Cortex of kidney (tissue), 1 donor: ENCODE measurements at places on chromosomes 5 and 9.

GRCh38 chr9:121839726-121840500, 188.5 kb downstream of the DAB2IP start:
- DNase-seq = no peak

GRCh38 chr5:141508440-141508797, 19.5 kb downstream of the PCDHGC5 start:
- no peak for DNase-seq

- DNase-seq = peak; percentile 98
Observed at GRCh38 chr5:6712577-6713273, 507 bp upstream of the TENT4A start.

GRCh38 chr9:91177661-91178280, 183.9 kb downstream of the AUH start:
- no peak for DNase-seq

DNA sequence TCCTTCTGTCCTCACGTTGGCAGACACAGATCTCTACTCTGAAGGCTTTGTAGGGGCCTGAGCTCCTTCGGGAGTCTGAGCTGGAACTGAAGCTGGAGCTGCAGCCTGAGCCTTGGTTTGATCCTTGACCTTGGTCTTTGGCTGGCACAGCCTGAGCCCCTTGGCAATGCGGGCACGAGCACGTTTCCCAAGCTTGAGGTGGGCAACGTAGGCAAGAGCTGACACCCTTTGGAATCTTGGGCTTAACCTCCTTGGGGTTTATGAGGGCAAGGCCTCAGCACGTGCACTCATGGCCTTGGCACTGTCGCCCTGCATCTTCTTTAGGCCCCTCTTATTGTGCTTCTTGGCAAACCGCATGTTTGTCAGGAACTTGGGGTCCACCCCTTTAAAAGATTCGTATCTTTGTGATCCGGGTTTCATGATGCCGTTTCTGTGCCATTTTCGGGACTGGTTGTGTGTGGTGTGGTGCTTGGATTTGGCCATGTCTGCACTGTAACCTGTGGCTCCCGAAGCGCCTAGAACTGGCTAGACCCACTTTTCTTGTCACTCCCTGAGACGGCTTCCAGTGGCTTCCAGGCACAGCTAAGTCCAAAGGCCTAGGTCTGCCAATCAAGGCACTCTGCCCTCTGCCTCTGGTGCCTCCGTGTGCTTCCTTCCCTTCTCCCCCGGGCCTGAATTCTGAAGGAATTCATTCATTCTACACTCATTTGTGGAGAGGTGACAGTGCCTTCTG, 1.4 kb downstream of the SUSD1 start:
- no peak for DNase-seq

- no peak for DNase-seq
Observed at GRCh38 chr5:166031926-166032325, 2259.5 kb upstream of the WWC1 start.

DNA sequence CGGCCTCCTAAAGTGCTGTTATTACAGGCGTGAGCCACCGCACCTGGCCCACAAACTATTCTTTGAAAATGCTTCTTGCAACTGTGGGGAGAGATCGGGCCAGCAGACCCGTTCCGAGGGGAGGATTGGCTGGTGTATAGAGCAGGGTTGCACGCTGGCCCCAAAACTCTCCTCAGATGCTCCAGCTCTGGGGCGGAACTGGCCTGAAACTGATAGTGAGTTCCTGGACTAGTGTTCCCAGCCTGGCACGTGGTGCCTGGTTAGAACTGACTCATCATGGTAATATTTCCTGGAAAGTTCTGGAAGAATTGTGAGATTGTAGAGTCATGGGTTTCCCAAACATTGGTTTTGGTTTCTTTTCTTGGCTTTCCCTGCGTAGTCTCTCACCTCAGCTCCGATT, 120.5 kb downstream of the FBXL7 start:
- no peak for DNase-seq

DNA sequence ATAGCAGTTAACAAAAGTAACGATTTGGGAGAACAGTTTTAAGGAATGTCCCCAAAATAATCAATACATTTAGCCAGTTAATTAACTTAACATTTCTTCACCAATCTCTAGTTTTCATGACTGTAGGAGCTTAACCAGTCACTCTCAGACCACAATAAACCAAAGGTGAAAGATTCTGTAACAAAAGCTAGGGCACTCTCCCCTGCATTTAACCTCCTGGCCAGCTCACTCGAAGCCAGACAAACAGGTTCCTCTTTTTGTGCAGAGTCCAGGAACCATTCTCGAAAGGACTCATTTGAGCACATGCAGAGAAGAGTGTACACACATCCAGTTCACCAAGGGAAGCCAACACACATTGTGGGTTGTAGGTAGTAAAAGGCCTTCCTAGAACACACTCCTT, 6.5 kb downstream of the IL7R start:
- no peak for DNase-seq

DNA sequence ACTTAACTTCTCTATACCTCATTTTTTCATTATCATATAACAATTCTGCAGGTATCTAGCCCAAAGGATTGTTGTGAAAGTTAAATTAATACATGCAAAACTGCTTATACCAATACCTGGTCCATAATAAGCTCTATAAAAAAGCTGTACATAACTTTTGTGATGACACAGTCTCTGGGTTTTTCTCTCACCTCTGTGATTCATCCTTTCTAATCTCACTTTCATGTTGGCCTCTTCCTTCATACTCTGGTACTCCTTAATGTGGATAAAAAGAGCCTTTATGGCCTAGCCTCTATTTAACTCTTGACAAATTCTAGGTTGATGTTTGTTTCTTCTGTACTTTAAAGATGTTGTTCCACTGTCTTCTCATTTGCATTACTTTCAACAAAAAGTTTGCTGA, 162.9 kb upstream of the ACOT12 start:
- DNase-seq = no peak

- no peak for DNase-seq
Observed at GRCh38 chr5:71892641-71893365, 173.7 kb downstream of the CARTPT start.

GRCh38 chr5:68545636-68546295, 330.2 kb downstream of the PIK3R1 start:
- no peak for DNase-seq

DNA sequence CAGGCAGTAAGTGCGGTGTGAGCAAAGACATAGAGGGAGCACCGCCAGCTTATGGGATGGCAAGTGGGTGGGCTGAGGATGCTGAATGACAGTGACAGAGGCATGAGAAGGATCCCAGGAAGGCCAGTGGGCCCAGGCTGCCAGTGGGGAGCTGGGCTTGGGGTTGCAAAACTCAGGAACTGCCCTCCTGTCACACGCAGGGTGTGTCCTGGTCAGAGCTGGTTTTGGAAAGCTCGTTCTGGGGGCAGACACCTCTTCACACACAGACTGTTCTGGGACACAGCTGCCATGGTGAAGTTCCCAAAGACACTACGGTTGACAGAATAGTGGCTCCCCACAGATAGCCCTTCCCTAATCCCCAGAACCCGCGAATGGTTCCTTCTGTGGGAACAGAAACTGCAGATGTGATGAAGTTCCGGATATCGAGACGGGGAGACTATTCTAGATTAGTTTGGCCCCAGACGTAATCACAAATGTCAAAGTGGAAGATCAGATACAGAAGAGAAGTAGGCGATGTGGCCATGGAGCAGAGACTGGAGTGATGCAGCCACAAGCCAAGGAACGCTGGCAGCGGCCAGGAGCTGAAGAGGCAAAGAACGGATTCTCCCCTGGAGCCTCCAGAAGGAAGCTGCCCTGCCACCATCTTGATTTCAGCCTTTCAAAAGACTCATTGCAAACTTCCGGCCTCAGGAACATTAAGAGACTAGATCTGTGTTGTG, 159.0 kb downstream of the COL23A1 start:
- DNase-seq = no peak

DNA sequence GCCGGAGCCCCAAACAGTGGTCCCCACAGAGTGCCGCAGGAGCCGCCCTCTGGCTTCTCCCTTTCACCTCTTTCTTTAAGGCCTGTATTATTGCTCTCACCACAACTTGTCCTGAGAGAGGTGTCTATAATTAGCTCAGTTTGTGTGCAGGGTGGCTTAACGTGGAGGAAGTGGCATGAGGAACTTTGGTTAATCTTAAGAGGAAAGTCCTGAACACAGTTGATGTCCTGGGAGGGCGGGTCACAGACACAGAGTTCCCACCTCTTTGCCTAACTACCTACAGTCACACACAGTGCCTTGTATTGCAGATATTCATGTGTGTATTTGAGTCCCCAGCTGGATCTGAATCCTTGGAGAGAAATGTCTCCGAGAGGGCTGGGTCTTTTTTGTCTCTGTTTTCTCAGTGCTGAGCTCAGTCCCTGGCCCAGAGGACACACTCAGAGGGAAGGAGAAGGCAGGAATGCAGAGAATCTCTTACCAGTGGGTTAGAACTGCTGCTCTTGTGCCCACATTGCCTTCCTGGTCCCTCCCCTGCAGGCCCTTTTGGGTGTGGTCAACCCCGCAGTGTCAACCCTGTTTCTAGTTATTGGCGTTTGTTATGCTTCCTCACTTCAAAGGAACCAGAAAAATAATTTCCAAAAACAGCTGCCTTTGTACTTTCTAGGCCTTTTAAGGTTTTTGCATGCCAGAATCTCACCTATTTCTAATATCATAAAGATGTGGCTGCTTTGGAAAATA, 392.5 kb downstream of the KDM4C start:
- no peak for DNase-seq

GRCh38 chr5:14118551-14119320, 24.4 kb upstream of the TRIO start:
- no peak for DNase-seq

GRCh38 chr5:63768221-63768620, 194.0 kb downstream of the HTR1A start:
- DNase-seq = no peak

DNA sequence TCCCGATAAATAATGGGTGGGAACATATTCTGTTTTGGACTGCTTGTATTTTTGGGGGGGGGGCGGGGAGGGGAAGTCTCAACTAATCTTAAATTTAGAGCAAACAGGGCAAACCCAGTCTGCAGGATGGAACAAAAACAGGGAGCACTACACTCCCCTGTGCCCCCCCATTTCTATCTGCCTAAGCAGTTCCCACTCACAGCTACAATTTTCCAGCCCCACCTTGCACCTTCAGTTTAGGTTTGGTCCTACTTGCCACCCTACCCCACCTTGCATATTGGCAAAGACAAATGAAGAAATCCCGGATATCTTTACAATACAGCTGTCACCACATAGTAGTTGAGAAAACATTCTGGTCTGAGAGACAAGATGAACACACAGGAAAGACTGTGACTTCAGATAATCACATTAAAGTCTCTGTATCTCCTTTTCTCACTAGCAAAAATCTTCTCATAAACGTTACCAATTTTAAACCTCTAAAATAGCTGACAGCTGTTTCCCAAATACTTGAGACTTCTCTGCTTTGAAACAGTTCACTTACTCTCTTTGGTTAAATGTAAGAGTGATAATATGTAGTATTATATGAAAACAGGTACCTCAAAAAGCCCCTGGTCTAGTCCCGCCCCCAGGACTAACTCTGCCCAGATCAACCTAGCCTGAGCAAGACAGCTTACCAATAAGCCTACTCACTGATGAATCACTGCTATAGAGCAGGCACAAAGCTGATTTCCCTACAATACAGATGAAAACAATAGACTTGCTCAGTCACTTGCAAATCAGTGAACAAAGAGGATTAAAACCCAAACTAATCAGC, 5.2 kb upstream of the RAPGEF6 start:
- DNase-seq = no peak

DNA sequence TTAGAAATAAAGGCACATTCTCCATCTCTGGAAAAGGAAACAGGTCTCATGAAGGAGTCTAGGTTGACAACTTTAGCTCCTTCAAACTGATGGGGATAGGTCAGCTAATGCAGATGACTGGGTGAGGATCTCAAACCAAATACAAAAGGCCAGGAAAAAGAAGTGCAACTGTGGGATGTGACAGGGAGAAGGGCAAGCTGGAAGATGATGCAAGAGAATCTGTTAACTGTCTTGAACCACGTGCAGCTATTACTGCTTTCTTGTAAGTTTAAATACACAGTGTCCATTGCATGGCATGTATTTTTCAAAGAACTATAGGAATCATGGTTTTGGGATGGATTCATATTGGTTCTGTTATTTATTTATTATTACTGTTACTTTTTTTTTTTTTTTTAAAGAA, 331.8 kb downstream of the NDUFS4 start:
- no peak for DNase-seq

GRCh38 chr5:2910401-2911175, 159.1 kb upstream of the IRX2 start:
- DNase-seq = no peak

- DNase-seq = no peak
Observed at GRCh38 chr5:150599917-150600511, 40.4 kb upstream of the SYNPO start.

DNA sequence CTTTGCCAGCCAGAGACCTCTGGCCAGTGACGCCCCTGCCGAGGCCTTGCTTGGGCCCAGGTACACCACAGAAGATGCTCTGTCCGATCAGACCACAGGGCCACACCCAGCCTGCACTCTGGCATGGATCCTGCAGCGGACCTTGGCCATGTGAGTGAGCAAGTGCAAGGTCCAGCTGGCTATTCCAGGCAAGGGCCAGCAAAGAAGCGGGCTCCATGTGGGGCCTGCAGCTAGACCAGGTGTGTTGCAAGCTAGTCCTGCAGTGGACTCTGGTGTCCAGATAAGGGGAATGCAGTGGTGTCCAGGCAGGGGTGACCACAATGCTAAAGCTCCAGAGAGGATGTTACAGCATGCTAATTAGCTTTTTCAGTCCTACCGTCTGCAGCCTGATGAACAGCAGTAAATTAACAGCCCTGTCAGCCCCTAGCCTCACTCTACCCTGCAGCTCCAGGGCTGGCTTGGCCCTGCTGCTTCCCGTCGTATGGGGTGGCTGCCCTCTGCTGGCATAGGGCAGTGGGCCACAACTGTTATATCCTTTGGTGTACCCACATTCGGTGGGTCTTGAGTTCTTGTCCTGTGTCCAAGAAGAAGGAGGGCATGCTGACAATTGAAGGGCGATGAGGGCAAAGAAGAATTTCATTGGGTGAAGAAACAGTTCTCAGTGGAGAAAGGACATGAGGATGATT, 284.5 kb upstream of the POU5F2 start:
- no peak for DNase-seq

DNA sequence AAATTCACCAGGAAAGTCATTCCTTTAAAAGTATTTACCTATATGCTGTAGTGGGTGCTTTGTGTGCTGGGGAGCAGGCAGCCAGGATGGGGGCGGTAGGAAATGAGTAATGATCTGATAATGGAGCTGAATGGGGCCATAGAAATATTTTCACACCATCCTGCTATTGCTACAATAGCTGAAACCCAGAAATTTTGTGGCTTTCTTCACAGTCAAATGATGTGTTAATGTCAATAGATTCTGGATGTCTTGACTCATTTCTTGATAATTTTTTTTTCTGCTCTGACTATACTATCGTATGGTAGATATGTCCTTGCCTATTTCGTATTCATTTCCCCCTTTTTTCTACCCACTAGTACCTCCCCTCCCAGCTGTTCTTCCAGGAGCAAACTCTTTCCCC, 59.5 kb downstream of the RORB start:
- no peak for DNase-seq

DNA sequence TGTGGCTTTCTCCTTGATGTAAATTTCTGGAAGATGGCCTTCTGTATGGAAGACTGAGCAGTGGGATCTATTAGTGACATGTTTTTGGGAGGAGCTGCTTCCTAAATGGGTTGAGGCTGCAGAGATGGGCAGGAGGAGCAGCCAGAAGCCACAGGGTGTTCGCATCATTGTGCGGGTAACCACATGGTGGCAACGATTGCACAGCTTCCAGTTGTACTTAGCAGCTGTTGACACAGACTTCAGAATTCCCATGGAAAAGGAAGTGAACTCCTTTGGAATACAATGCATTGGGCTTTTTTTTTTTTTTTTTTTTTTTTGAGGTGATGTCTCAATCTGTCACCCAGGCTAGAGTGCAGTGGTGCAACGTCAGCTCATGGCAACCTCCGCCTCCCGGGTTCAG, 297.3 kb downstream of the NR3C1 start:
- no peak for DNase-seq

GRCh38 chr5:141692919-141693725, 11.1 kb upstream of the ARAP3 start:
- DNase-seq = no peak
